ENCODE measurements at places on chromosomes 2 and 18.

- DNase-seq: peak; percentile 7
These were observed 221.1 kb downstream of the ANAPC1 start for GRCh38 chr2:111662771-111663470.

DNA sequence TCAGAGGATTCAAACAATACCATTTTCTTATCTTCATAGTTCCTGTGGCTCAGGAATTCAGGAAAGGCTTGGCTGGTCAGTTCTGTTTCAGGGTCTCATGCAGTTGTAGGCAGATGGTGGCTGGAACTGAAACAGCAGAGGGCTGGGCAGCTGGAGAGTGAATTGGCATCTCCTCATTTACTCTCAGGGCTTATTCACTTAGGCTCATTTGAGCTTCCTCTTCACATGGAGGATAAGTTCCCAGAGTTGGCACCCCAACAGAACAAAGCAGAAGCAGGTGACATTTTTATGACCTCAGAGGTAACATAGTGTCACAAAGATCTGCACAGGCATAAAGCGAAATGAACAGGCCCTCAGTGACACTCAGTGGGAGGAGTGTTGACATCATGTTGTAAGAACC lies 66.1 kb downstream of the RBBP8 start:
- DNase-seq: peak; percentile 87

GRCh38 chr2:175957845-175958244 lies 44.2 kb downstream of the LNPK start:
- no peak for DNase-seq

- peak; percentile 24 for DNase-seq
These were observed 184.1 kb upstream of the GLI2 start for GRCh38 chr2:120551522-120551921.

- no peak for DNase-seq
These were observed 189.5 kb upstream of the HDAC4 start for GRCh38 chr2:239590276-239590675.

- DNase-seq: no peak
These were observed 63.9 kb downstream of the PPP1R1C start for GRCh38 chr2:182049372-182050148.

DNA sequence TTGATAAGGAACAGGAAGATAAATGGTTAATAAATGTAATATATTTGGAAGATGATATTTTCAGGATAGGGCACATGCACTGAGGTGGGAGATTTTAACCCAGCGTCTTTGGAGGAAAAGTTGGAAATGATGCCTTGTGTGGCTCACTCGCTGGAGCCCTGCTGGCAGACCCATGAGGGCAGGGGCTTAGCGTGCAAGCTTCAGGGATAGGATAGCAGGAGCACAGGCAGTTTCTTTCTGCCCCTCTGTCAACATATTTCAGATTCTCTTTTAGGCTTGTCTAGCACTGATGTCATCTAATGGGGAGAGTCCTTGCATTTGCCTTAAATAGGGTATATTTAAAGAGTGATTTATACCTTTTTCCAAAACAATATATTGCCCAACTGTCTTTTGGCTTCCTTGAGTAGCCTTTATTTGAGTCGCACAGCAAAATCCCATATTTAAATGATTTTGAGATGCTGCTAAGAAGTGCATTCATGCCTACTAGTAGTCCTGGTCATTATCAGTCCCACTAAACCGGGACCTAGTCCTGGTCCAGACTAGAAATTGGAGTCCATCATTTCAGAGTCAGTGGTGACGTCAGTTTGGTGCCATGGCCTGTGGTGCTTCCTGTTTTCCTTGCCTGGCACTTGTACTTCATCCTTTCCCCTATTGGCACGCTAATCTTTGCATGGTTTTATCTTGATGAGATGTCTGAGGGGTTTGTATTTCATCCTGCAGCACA lies 45.8 kb downstream of the SH3RF3 start:
- no peak for DNase-seq

DNA sequence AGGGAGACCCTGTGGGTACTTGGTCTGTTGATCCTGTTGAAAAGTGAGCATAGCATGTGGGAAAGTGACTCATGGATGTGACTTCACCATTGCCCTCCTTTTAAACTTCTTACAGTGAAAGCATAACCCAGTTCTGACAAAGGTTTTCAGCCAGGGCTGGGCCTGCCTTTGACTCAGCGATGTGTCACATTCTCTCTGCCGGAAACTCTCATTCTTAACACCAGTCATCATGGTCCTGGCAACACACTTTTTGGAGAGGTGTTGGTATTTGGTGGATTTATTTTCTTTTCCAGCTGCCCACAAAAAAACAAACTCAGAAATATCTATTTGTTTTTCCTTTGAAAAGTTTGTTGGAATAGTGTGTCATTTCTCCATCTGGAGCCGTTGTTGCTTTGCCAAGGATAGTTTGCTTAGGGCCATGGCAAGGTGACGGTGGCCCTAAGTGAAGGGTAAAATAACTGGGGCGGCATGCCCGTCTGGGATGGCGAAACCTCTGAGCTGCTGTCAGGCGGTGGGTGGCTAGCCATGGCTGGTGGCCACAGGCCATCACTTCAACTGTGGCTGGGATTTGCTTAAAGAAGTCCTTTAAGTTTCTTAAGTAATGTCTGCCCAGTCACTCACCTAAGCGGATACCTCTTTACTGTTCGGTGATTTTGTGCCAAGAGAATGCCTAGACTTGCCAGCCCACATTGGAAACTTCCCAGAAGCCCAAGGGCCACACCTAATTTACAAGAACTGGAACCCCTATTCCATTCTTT lies 123.3 kb downstream of the LTBP1 start:
- peak; percentile 96 for DNase-seq

DNA sequence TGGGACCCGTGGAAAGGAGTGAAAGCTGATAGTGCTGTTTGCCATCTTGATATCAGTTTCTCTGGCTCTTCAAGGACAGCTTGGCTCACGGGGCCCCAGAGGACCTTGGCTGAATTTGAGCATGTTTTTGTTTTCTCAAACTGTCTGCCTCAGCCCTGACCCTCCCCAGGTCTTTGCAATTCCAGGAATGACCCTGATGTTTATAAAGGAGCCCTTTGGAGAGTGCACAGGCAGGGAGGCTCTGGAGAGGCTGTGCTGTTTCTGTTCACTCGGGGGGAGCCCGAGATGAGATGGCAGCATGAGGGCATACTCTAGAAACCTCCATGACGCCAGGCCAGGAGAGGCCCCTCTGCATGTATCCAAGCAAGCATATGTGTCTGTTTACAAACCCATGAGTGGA lies 16.4 kb downstream of the IGFBP2 start:
- DNase-seq: no peak

DNA sequence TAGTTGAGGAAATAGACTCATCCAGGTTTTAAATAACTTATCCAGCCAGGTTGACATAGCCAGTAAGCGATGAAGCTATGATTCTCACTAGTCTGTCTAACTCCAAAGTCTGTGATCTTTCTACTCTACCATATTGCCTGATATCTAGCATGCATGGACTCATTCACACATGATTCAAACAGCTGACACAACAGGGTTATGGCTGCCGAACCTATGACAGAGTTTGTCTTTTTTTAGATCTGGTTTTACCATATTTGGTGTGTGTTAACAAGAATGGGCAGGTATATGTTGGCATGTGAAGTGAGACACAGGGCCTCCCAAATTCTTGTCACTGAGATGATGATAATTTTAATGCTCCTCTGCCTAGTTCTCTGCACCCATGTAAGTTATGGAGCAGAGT lies 210.6 kb downstream of the BABAM2 start:
- DNase-seq: peak; percentile 8

- no peak for DNase-seq
These were observed 95.6 kb upstream of the MGAT5 start for GRCh38 chr2:134158295-134158694.

- DNase-seq: peak; percentile 68
These were observed 107.8 kb upstream of the XPO1 start for GRCh38 chr2:61645911-61646310.

DNA sequence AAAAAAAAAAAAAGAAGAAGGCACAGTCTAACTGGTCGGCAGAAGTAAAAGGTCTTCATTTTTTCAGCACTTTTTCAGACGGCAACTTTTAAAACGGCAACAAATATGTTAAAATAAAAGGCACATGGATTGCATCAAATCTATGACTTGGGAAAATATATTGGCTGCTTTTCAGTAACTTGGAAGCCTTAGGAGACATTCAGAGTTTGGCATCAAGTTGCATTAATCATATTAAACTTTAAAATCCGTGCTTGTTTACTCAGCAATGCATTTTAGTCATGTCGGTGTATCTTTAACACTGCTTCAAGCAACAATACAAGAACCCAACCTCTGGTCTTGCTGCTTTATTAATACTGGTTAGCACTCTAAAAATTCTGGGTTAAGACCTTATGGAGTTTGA lies 111.1 kb downstream of the MEP1B start:
- peak; percentile 76 for DNase-seq

DNA sequence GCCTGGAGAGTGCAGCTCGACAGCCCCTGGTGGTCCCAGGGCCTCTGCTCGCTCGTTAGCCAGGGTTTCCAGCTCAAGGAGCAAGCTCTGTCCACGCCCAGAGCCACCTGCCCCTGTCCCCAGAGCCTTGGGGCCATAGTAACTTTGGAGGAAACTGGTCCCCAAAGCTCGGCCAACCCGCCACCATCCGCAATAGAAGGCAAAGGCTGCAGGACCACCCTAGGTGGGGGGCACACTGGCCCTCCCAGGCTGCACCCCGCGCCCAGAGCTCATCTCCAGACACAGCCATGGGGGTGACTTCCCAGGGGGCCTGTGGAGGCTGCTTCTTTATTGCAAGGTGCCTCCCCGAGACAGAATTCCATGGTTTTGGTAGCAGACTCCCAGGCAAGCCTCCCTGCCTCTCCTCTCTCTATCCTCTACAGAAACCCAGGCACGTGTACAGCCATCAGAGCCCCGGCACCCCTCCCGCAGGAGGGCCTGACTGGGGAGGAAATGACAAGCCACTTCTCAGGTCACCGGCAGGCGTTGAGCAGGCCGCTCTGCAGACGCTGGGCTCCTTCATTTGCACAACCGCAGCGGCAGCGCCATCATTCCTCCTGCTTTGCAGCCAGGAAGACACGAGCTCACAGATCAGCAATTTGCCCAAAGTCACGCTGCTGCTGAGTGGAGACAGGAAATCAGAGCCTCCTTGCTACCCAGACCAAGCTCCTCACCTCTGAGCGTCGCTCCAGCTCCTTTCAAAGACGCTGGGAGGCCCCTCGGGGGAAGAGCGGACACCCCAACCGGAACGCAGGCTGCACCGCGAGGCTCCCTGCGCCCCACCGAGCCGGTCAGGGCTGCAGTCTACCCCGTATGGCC lies 80.2 kb downstream of the NDUFA10 start:
- peak; percentile 11 for DNase-seq

DNA sequence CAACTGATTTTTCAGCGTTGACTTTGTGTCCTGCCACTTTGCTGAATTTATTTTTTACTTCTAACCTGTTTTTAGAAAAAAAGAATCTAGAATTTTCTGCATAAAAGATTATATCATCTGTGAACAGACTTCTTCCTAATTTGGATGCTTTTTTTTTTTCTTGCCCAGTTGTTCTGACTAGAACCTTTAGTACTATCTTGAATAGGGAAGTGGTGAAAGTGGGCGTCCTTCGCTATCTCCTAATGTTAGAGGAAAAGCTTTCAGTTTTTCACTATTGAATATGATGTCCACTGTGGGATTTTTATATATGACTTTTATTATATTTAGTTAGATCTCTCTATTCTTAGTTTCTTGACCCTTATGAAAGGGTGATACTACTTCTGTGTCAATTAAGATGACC lies 25.7 kb upstream of the KCNJ13 start:
- no peak for DNase-seq

DNA sequence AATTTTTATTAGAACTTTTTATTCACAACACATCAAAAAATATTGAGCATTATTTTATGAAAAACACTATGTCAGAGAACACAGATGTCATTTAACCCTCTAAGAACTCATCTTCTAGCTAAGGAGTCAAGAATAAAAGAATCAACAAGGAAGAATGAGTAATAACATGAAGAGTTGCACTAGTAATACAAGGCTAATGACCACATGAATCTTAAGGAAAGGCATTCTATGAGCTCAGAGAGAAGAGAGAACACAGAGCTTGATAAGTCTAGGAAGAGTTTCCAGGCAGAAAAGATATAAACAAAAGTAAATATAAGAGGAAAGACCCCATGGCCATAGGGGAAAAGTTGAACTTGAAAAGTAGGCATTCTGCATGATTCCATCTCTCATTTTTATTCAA lies 166.5 kb downstream of the MAIP1 start:
- no peak for DNase-seq

- DNase-seq: peak; percentile 50
These were observed 202.5 kb downstream of the CCDC102B start for GRCh38 chr18:69000366-69000765.

DNA sequence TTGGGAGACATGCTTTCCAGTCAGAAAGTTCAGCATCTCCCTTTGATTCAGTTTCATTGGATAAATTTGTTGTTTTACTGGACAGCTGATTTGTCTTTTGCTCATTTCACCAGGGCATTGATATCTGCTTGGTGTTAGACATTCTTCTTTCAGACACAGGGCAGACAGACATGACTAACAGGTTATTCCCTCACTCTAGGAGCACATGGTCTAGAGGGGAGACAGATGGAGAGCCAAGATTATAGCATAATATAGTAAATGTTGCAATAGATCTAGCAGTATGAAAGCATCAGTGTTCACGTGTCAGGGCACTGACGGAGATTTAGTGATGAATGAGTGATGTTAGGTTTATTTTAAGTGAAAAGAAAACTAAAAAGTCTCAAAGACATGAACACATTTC lies 187.0 kb upstream of the CYRIA start:
- DNase-seq: no peak

DNA sequence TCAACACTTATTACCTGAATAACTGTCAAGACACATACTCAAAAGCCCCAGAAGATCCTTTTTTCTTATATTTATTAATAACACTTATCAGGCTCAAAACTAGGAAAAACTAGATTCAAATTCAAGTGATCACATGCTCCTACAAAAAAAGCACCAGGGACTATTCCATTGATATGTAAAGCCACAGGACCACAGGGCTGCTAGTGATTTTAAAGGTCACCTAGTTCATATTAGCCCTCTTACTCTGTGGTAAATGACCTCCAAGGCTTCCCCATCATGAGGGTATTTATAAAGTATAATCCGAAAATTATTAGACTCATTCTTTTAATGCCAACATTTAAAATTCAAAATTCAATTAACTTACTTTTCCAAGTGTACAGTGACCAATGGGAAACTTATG lies 52.5 kb downstream of the LRPPRC start:
- DNase-seq: no peak

GRCh38 chr2:224799691-224800090 lies 83.5 kb upstream of the CCDC195 start:
- DNase-seq: no peak

GRCh38 chr2:10780491-10780820 lies 32.1 kb downstream of the PDIA6 start:
- DNase-seq: no peak

GRCh38 chr2:237511885-237512405 lies 24.9 kb downstream of the MLPH start:
- DNase-seq: no peak

DNA sequence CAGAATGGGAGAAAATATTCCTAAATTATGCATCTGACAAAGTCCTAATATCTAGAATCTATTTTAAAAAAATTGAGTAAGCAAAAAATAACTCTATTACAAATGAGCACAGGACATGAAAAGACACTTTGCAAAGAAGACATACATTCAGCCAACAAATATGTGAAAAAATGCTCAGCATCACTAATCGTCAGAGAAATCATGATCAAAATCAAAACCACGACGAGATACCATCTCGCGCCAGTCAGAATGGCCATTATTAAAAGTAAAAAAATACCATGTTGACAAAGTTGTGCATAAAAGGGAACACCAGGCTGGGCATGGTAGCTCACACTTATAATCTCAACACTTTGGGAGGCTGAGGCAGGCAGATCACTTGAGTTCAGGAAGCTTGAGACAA lies 63.5 kb downstream of the EVA1A start:
- DNase-seq: no peak
